Fibroblast of skin of left quadriceps (primary cell): ENCODE measurements at places on chromosomes 12 and 14.

DNA sequence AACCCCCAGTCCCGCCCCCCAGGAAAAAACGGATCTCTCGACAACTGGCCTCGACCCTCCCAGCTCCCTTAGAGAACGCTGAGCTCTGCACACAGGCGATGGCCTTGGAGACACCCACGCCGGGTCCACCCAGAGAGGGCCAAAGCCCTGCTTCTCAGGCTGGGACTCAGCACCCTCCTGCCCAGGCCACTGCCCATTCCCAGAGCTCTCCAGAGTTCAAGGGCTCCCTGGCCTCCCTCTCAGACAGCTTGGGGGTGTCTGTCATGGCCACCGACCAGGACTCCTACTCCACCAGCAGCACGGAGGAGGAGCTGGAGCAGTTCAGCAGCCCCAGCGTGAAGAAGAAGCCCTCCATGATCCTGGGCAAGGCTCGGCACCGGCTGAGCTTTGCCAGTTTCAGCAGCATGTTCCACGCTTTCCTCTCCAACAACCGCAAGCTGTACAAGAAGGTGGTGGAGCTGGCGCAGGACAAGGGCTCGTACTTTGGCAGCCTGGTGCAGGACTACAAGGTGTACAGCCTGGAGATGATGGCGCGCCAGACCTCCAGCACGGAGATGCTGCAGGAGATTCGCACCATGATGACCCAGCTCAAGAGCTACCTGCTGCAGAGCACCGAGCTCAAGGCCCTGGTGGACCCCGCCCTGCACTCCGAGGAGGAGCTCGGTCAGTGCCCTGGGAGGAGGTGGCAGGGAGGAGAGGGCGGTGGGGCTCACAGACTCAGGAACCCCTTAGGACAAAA is 95.8 kb downstream of the LGMN start:
- DNase-seq, result no peak

DNA sequence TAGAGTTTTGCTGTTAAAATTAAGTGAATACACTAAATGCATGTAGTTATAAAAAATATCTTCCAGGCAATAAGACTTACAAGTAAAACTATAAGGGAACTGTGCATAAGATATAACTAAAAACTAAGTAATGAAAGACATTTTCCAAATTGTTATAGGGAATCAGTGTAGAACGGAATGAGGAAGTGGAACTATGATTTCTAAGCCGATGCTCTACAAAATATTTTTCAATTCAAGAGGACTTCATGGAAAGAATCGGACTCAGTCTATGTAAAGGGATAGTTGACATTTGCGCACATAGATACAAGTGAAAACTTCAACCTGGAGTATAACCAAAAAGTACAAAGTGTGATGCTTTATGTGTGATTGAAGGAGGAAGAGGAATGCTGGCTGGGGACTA is 40.1 kb upstream of the KIF21A start:
- no peak for DNase-seq

DNA sequence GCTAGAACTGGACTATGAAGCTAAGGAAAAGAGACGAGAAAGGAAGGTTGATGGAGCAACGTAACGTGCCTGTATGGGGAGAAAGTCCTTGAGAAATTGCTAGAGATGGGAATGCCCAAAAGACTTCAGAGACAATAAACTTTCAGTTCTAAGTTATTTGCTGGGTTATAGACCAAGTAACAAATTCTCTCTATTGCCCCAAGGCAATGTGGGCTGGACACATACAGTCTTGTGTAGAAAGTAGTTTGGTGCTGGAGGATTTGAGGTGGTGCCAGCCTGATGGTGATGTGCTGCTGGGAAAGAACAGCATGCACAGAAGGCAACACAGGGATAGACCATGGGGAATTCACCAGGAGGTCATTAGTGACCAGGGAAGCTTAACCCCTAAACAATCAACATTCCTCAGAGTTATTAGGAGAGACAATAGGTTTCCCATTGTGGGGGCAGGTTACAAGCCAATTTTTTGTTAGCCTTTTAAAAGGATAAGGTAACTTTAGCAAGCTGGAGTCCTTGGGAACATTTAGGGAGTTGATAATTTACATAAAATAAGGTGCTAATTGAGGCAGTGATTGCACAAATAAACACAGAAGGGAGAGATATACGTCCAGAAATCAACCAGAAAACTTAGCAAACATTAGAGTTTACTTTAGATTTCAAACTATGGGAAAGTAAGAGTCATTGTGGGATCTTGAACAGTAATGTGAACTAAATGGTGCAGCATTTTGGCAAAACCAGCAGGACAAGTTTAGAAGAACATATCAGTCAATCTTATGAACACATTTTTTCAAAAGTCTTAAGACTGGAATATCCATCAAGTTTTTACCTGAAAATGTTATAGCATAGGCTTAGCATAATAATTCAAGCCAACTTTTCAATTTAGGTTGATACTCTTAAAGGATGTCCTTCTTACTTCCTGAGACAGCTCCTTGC is 61.4 kb downstream of the LMNTD1 start:
- DNase-seq, result no peak

- no peak for DNase-seq
Observed at GRCh38 chr12:30953257-30953656, 26.7 kb downstream of the TSPAN11 start.

DNA sequence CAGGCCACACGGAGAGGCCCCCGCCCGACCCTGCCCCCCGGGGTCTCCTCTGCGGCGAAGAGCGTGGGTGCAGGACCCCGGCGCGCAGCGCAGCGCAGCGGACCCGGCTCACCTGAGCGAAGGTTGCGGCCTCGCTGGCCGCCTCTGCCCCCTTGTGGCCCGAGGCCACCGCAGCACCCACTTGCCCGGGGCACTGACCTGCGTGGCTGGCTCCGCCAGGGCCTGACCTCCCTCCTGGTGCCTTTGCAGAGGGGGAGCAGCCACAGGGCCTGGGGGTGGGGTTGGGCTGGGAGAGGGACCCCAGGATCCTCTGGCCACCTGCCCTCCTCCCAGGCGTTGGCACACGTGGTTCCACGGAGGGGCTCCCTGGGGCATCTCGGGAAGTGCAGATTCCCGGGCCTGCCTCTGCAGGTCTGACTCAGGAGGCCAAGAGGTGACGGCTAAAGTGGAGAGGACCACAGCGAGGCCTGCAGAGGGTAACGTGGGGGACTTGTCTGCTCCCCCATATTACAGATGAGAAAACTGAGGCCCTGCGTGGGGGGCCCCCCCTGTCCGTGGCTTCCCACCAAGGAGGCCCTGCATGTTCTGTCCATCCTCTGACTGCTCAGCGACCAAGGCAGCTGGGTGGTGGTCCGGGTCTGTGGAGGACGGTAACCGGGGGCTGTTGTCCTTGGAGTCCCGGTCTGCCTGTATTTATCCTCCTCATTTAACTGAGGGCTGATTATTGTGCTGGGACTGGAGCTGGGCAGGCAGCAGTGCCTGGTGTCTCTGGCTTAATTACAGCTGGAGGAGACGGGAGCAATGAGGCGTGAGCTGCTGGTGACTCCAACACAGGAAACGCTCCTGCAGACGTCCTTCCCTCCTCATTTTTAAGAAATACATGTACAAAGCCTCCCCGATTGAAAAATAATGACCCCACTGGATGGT is 67.9 kb upstream of the BEGAIN start:
- no peak for DNase-seq

DNA sequence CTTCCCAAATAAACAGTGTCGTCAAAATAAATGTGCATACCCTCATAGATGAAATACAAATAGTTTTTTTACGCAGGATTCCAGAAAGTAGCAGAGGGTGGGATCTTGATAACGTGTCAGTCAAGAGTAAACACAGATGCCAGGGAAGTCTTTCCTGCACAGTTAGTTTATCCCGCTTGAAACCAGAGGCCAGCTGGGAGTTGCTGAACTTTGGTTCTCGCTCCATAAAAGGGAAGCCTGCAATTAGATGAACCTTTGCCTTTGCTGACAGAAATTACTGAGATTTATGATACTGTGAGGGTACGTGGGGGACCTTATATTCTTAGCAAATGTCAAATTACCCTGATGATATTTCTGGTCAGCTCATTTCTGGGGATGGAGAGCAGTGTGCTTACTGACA is 18.9 kb downstream of the FAR2 start:
- DNase-seq, result no peak

DNA sequence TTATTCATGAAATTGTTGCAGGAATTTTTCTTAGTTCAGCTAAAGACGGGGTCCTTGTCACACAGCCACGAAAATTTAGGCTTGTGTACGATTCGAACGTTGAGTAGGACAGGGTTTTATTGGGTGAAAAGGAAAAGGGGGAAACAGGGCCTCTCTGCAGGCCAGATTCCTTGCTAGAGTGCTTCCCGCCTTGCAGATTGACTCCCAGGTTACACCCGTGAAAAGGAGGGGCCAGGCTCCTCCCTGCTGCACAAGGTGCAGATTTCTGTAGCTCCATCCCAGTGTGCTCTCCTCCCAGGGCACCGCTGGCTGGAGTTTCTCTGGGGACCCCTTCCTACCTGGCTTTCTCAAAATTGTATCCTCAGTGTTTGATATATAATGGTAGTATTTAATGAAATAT is 221.5 kb downstream of the ERC1 start:
- DNase-seq, result no peak

GRCh38 chr14:50353126-50353525 is 41.0 kb downstream of the DMAC2L start:
- no peak for DNase-seq

GRCh38 chr12:5889381-5890047 is 55.5 kb downstream of the ANO2 start:
- no peak for DNase-seq

- DNase-seq, result no peak
Observed at GRCh38 chr12:73124480-73124879, 852.3 kb downstream of the TRHDE start.

- DNase-seq, result no peak
Observed at GRCh38 chr14:74859757-74860552, 16.0 kb downstream of the PROX2 start.
